ENCODE measurements at places on chromosomes 13 and 19. TPM values are rescaled to one million over a fixed set of nuclear protein-coding genes. Genes with fewer than 3 reads are reported as not detected.

The CBY2 gene
- not detected for total RNA-seq

The PPP2R1A gene
- 307 TPM for total RNA-seq

The ERICH4 gene
- not detected for total RNA-seq

GRCh38 chr19:29752450-29753025, 37.5 kb upstream of the C19orf12 start:
- H3K4me1 ChIP-seq, result no peaks in the 10 kb centered on the region
- no peak overlapping the region for H3K4me3 ChIP-seq
- no peak for DNase-seq
- peaks cover 3% of the 10 kb centered on the region for H3K27me3 ChIP-seq
- no peak overlapping the region for H3K27ac ChIP-seq

DNA sequence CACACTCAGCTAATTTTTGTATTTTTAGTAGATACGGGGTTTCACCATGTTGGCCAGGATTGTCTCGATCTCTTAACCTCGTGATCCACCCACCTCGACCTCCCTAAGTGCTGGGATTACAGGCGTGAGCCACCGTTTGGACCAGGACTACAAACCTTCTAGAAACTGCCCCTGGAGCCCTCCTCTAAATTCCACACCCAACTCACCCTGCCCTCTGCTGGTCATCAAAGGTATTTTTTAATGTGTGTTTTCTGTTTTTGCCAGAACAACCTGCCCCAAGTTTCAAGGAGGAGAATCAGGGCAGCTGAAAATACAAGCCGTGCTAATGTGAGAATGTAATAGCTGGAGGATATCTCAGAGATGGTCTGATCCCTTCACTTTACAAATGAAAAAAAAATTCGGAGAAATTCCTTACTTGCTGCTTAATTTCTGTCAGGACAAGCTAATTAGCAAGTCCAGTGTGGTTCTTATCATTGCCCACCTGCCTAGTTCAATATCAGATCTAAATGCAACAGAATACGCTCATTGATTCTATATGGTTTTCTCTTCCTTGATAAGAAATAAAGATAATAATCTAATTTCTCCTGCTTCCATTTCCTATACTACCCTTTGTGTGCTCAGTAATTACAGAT, 4.1 kb downstream of the ATP8A2 start:
- H3K36me3 ChIP-seq, result no peaks in the 10 kb centered on the region
- peak; percentile 18 for DNase-seq
- H3K4me1 ChIP-seq, result peaks cover 2% of the 10 kb centered on the region
- H3K27ac ChIP-seq, result no peak overlapping the region
- H3K4me3 ChIP-seq, result no peak overlapping the region
- peaks cover 47% of the 10 kb centered on the region for H3K27me3 ChIP-seq

GRCh38 chr19:38734176-38734425, 10.2 kb downstream of the CAPN12 start:
- H3K27ac ChIP-seq, result no peak overlapping the region
- DNase-seq, result no peak
- H3K36me3 ChIP-seq, result peaks cover 22% of the 10 kb centered on the region
- H3K4me3 ChIP-seq, result no peak overlapping the region

- no peak overlapping the region for H3K27ac ChIP-seq
- peaks cover 9% of the 10 kb centered on the region for H3K27me3 ChIP-seq
- H3K36me3 ChIP-seq, result no peaks in the 10 kb centered on the region
- H3K4me1 ChIP-seq, result no peaks in the 10 kb centered on the region
- no peak overlapping the region for H3K4me3 ChIP-seq
- DNase-seq, result no peak
Measured at GRCh38 chr13:42395086-42395821, 123.3 kb downstream of the AKAP11 start.

DNA sequence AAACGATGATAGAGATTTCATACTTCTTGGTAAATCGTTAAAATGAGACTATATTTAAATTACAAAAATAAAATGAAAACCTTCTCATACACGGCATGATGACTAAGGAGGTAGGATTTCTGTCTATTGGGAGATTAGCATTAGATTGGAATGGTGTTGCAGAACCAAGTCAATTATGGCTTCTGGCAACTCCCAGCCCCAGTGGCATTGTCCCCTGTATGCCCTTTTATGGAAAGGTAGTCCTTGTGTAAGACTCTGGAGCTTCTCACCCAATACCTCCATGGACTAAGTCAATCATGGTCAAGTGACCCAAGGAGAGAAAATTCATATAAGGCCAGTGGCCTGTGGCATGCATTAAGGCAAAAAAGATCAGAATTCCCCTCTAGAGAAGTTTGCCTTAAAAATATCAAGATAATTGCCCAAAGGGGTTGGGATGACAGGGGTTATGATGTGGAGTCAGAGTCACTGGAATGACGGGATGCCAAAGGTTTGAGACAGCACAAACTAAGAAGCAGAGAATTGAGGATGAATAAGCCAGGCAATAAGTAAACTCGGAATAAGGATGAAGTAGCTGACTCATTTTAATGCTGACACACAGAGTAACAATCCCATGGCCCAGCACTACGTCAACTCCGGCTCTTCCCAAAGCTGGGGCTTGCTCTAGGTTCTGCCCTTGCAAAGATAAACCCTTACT, 57.8 kb upstream of the POSTN start:
- no peak overlapping the region for H3K27ac ChIP-seq
- H3K4me1 ChIP-seq, result no peaks in the 10 kb centered on the region
- H3K4me3 ChIP-seq, result no peak overlapping the region
- no peak for DNase-seq
- H3K36me3 ChIP-seq, result peaks cover 2% of the 10 kb centered on the region

DNA sequence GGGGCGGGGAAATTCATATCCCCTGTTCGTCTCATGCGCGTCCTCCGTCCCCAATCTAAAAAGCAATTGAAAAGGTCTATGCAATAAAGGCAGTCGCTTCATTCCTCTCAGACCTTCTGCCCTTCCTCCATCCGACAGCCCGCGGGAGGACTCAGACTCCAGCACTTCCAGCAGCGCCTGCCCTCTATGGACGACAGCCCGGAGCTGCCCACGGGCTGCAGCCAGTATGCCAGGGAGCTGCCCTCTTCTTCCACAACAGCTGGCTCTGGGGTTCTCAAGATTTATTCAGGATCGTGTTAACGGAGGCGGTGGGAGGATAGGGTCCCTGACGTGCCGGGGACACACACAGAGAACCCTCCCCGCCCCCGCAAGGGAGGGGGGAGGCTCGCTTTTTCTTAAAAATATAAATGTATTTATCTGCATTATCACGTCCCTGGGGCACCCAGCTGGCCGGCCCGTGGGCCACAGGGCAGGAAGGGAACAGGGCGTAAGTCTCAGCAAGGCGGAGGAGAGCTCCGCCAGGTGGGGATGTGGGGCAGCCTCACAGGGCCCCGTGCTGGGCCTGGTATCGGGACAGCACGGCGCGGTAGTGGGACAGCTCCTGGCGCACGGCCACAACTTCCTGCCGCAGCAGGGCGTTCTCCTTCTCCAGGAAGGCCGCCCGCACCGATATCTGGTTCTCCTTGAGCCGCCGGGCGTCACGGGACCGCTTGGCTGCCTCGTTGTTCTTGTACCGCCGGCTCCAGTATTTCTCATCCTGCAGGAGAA, 6.7 kb downstream of the DBP start:
- H3K27ac ChIP-seq, result peak overlapping the region; percentile 93
- H3K4me3 ChIP-seq, result peak overlapping the region; percentile 48
- peaks cover 4% of the 10 kb centered on the region for H3K36me3 ChIP-seq

All from progenitor cell of endocrine pancreas (in vitro differentiated cells).